ENCODE measurements at places on chromosomes 6 and 20.
A peak's percentile ranks its signal among the peaks of the same experiment; 100 is the strongest.

DNA sequence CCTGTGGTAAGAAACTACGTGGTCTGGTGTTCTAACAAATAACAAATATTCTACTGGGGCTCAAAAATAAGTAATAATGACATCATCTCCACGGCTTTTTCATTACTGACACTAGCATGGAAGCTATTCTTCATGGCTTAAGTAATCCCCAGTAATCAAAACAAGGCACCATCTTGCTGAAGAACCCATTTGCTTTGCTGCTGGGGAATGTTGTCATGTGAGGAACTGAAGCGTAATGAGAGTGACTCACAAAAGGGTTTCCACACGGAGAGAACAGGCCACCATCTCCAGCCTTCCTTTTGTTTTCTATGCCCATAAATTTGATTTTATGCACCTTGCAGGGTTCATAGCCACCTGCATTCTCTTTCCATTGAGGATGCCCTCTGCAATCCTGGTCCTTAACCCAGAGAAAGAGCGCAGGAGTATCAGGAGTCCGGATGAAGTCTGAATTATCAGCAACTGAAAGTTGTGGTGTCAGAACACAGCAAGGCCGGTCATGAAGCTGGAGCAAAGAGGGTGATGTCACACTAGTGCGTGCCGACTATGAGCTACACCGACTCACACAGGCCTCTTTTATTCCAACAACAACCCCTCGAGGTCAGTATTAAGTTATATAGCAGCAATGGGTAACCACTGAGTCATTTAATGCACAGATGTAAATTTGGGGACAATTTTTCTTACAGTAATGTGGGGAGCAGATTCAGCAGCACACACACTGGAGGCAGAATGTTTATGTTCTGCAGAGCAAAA lies 173.7 kb upstream of the SSTR4 start:
- H3K4me3 ChIP-seq = no peak overlapping the region
- H3K4me1 ChIP-seq = no peaks in the 10 kb centered on the region
- no peak for DNase-seq
- peaks cover 3% of the 10 kb centered on the region for H3K27me3 ChIP-seq

GRCh38 chr6:3731700-3732099 lies 19.8 kb downstream of the PXDC1 start:
- peaks cover 9% of the 10 kb centered on the region for H3K4me1 ChIP-seq
- peaks cover 57% of the 10 kb centered on the region for H3K36me3 ChIP-seq
- H3K27me3 ChIP-seq = no peaks in the 10 kb centered on the region
- no peak overlapping the region for H3K27ac ChIP-seq

DNA sequence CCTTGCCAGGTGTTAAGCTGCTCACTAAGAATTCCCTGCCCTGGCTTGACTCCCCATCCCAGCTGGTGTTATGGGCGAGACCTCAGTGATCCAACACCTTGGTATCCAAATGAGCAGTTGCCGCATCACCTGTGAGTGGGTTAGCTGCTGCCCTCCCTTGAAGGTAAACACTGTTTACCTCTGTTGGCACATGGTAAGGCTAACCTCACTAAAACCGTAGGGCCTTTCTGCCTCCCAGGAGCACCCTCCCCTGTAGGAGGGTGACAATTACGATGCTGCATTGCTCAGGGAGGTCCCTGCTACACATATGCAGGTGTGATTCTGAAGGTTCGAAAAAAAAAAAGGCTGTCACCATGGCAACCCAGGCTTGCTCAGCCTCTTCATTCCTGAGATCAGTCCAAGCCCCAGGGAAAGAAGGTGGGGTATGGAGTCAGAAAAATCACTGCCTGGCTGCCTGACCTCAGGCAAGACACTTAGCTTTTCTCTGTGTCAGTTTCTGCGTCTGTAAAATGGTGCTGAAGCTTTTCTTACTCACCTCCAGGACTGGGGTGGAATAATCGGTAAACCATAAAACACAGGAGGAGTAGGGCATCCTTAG lies 19.5 kb downstream of the PNPLA1 start:
- no peaks in the 10 kb centered on the region for H3K36me3 ChIP-seq
- peaks cover 9% of the 10 kb centered on the region for H3K27me3 ChIP-seq
- DNase-seq = no peak
- H3K27ac ChIP-seq = no peak overlapping the region
- no peak overlapping the region for H3K4me3 ChIP-seq

DNA sequence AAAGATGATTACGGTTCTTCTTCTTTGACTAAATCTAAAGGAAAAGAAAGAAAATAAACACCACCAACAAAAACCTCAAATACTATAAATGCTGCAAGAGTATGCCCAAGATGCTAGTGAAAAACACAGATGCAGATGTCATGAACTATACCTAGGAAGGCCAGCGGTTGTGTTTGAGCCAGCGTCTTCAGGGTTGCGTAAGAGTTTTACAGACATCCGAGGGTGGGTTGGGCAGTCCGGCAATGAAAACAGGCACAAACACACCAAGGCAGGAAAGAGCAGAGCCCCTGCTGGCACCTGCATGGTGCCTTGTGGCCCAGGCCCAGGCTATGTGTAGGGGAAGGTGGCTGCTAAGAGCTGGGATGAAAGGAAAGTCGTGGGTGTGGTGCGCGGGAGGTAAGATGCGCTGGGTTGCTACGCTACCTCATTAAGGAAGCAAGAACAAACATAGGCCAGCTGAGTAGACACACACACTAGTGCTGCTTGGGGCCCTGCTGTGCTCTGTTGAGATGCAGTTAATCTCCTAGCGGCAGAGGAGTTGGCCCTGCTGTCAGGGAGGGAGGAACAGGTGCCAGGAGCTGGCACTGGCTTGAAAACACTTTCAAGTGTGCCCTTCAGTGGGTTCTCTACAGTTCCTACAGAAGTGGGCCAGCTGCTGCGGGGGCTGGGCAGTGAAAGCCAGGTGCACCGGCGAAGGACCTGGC lies 170.2 kb upstream of the PLN start:
- no peaks in the 10 kb centered on the region for H3K27me3 ChIP-seq
- no peak overlapping the region for H3K27ac ChIP-seq
- no peak overlapping the region for H3K4me3 ChIP-seq
- H3K4me1 ChIP-seq = no peaks in the 10 kb centered on the region

- H3K4me1 ChIP-seq = peaks cover 9% of the 10 kb centered on the region
- no peak overlapping the region for H3K27ac ChIP-seq
- no peaks in the 10 kb centered on the region for H3K36me3 ChIP-seq
- no peaks in the 10 kb centered on the region for H3K27me3 ChIP-seq
- no peak overlapping the region for H3K4me3 ChIP-seq
- no peak for DNase-seq
These were observed 18.2 kb upstream of the SGK2 start for GRCh38 chr20:43540673-43541060.

DNA sequence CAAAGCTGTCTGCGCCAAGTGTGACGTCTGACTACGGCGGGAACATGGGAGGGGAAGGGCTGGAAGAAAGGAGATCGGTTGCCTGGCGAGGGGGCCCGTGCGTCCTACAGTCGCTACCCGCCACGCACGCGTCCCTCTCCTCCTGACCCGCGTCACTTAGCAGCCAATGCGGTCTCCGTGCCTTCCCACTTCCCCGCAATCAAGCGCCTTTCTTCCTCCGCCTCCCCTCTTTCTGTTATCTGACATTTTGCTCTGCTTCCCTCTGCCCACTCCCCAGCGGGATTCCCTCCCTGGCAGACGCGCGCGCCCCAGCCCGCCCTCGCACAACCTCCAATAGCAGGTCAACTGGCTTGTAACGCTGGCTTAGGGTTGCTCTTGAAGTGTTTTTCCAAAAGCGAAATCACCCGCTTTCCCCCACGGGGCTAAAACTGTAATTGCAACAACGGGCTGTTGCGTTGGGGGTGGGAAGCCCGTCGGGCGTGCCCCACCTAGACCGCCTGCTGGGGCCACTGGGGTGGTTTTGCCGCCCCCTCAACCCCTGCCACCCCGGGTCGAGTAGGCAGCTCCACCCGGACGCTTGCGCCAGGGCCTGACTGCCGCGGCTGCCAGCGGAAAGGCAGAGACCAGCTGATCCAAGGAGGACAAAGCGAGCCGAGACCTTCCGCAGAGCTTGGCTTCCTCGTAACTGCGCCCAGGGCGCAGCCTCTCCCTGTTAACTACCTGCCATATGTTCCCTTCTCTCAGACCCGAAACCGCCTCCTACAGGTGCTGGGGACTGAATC lies 6.2 kb upstream of the SOX4 start:
- peak overlapping the region; percentile 70 for H3K4me3 ChIP-seq
- H3K36me3 ChIP-seq = no peaks in the 10 kb centered on the region
- no peaks in the 10 kb centered on the region for H3K27me3 ChIP-seq

- H3K36me3 ChIP-seq = no peaks in the 10 kb centered on the region
- no peak overlapping the region for H3K4me3 ChIP-seq
- no peaks in the 10 kb centered on the region for H3K27me3 ChIP-seq
- H3K27ac ChIP-seq = no peak overlapping the region
These were observed 52.7 kb upstream of the MYB start for GRCh38 chr6:135128268-135128914.

- H3K27ac ChIP-seq = no peak overlapping the region
- no peak overlapping the region for H3K4me3 ChIP-seq
- DNase-seq = no peak
- H3K36me3 ChIP-seq = no peaks in the 10 kb centered on the region
- no peaks in the 10 kb centered on the region for H3K4me1 ChIP-seq
These were observed 21.0 kb downstream of the PFDN4 start for GRCh38 chr20:54228841-54229240.

DNA sequence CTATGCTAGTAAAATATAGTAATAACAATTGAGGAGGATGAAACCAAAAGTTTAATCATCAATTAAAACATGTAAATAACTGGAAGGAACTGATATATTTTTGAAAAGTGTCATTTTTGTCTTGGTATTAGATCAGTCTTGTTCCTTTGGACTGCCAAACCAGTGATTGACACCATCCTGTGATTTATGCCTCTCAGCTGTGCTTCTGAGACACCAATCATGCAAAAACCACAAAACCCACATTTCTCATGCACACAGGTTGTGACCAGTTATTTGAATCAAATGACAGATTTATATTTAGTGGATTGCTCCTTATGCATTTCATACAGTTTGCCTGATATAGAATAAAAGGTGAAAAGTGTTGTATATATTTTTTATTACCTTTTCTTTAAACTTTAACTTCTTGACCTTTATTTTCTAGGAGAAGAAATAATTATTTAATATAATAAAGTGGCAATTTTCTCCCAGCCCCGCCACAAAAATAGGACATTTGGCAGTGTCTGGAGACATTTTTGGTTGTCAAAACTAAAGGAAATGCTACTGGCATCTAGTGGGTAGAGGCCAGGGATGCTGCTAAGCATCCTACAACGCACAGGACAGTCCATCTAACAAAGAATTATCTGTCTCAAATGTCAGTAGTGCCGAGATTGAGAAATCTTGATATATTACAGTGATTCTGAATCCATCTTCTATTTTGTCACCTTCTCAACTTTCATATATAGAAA lies 383.6 kb downstream of the BCKDHB start:
- no peak for DNase-seq
- no peaks in the 10 kb centered on the region for H3K27me3 ChIP-seq
- no peak overlapping the region for H3K4me3 ChIP-seq
- no peak overlapping the region for H3K27ac ChIP-seq
- no peaks in the 10 kb centered on the region for H3K4me1 ChIP-seq
